ENCODE measurements at places on chromosomes 5 and 9. TPM values are rescaled to one million over a fixed set of nuclear protein-coding genes. Genes with fewer than 3 reads are reported as not detected.

Gene IFNA2
- not detected for total RNA-seq

Gene CCNO
- total RNA-seq: 10.4 TPM

Gene UBE2B
- 57.5 TPM for total RNA-seq

Gene FAM151B
- 1.2 TPM for total RNA-seq

Gene TLX3
- not detected for total RNA-seq

Gene UGCG
- 21.0 TPM for total RNA-seq

All from A549 treated with RU486 at 1 μM for 4 hours (cell line).